ENCODE measurements at places on chromosomes 12 and 14.

GRCh38 chr12:3473844-3474243 is 17.2 kb upstream of the PRMT8 start:
- no peak for DNase-seq

GRCh38 chr12:14390870-14391530 is 25.5 kb downstream of the ATF7IP start:
- DNase-seq: no peak

DNA sequence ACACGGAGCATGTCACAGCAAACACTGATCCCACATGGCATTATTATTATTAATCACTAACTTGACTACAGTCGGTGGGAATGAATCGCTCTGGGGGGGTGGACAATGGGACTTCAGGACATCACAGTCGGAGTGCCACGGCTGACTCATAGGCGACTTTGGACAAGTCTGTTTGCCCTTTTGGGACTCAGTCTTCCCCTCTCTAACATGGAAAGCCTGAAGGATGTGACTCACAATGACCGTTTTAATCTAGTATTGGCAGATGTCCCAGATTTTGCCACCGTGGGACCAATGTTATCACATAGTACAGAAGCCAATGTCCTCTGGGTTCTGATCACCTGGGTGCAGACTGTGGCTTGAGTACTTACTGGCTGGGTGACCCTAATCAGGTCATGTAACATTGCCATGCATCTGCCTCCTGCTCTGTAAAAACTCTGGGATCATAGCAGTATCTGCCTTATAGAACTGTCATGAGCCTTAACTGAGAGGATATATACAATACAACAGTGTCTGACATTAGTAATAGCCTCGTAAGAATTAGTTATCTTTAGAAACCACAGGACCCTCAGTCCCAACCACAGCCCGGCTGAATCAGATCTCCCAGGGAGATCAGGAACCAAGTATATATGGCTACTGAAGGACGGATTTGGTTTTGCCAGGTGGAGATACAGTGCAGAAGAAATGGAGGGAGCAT is 362.6 kb downstream of the BCL11B start:
- DNase-seq: peak; percentile 0

GRCh38 chr12:130337488-130338303 is at the start of gene PIWIL1:
Gene PIWIL1 (plus strand): TSS chr12:130337887. CDS start chr12:130342592, 4,705 bp downstream.
- no peak for DNase-seq

GRCh38 chr12:28191051-28192048 is 1.1 kb downstream of the CCDC91 start:
- DNase-seq: peak; percentile 67

DNA sequence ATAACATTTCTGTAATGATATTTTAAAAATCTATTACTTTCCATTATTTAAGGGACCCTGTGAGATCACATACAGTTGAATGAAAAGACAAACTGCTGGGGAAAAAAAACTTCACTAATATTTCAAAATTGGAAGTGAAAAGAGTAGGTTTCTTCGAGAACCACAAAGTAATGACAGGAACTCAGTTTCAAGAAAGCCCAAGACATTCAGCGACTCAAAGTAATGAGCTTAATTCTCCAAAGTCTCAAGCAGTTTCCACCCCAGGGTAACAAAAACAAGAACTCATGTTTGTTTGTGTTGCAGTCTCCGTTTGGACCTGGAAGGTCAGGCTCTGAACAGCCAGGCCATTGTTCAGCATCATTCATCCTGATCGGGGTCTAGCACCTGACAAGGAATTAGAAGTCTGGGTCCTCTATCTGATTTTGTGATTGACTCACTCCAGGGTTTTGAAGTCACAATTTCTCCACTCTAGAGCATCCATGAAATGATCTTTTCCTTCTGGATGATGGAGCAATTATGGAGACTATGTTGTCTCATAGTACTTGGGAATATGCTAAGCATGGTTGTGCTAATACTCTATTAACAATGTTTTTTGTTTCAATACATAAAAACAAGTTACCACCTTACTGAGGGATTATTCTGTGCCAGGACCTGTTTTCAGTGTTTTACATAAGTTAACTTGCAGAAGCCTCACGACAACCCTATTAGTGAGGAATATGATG is 126.9 kb downstream of the SLC25A21 start:
- no peak for DNase-seq

GRCh38 chr12:4037747-4038312 is 164.6 kb upstream of the PARP11 start:
- peak; percentile 54 for DNase-seq

DNA sequence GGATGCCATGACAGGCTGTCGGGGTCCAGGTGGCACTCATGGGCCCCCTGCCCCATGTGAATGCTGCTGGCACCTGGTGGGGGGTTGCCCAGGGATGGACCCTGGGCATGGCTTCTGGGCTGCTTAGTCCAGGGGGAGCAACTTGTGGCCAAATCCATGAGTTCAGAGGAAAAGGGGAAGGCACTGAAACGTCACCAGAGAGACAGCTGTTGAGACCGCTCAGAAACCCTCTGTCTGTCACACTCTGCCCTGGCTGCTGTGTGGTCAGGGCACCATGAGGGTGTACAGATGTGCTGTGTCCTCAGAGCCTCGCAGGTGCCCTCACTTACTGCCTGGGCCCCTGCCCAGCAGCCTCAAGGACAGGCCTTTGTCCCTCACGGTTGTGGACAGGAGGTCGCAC is 9.4 kb downstream of the CLBA1 start:
- DNase-seq: no peak

DNA sequence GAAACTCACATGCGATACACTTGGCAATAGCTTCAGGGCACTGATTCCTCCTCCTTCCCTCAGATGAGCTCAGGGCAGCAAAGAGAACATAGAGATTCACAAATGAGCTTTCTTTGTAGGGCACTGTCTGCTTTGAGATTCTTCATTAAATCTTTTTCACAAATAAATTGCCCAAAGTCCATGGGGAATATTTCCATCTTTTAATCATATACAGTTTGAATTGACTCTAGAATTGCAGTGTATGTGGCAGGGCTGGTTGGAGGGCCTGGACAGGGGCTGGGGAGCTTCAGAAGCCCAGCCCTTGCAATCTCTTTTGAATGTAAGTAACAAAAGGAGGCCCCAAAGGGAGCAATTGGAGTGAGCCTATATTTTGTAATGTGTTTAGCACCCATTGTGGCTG is 197.5 kb downstream of the NOVA1 start:
- DNase-seq: no peak
